ENCODE measurements at places on chromosomes 5 and 9.

- DNase-seq, result no peak
These were observed 593.6 kb downstream of the MTRR start for GRCh38 chr5:8462565-8462964.

DNA sequence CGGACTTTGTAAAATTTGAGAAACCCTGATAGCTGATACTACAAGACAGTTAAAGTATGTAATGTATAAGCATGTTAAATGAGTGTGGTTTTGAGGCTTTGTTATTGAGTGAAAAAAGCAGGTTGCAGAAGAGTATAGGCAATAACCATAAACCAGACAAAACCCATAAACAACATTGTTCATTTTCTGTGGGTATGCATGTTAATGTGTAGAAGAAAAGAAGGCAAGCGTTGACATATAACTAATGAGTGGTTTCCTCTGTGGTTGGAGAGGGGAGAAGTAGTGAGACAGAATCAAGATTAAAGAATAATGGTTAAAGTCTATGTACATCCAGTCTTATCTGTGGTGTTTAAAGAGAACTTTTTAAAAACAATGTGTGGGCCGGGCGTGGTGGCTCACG, 26.2 kb downstream of the RAD23B start:
- no peak for DNase-seq

- DNase-seq, result no peak
These were observed 35.0 kb downstream of the DROSHA start for GRCh38 chr5:31496891-31497290.

GRCh38 chr9:94591876-94592275, 1.7 kb downstream of the FBP2 start:
- DNase-seq, result no peak

GRCh38 chr9:89071591-89071990, 80.3 kb downstream of the S1PR3 start:
- DNase-seq, result no peak
